Progenitor cell of endocrine pancreas (in vitro differentiated cells): ENCODE measurements at places on chromosomes 3 and 15. TPM values are rescaled to one million over a fixed set of nuclear protein-coding genes. Genes with fewer than 3 reads are reported as not detected.

TUSC7 gene
- not detected in 2 replicates for total RNA-seq

ALG1L2 gene
- total RNA-seq: 3.5 and 3.9 TPM in 2 replicates

MKRN2OS gene
- 1.7 and 2.0 TPM in 2 replicates for total RNA-seq

LRRC2 gene
- not detected in 2 replicates for total RNA-seq

KBTBD12 gene
- 0.29 and 0.40 TPM in 2 replicates for total RNA-seq

KBTBD13 gene
- not detected in 2 replicates for total RNA-seq

TNFAIP8L3 gene
- 0.27 TPM in 1 of 2 replicates, not detected in the other for total RNA-seq

SCN11A gene
- total RNA-seq: 1.5 and 1.6 TPM in 2 replicates

SPINK8 gene
- not detected in 2 replicates for total RNA-seq

CCR8 gene
- not detected in 2 replicates for total RNA-seq

LRRC34 gene
- total RNA-seq: 6.6 and 7.0 TPM in 2 replicates

COLQ gene
- total RNA-seq: 9.2 and 9.9 TPM in 2 replicates

FILIP1L gene
- total RNA-seq: 19.4 and 29.6 TPM in 2 replicates

KCNH8 gene
- 9.8 and 10.0 TPM in 2 replicates for total RNA-seq

JAGN1 gene
- 30.5 and 33.0 TPM in 2 replicates for total RNA-seq

SLC27A2 gene
- total RNA-seq: 10.3 and 10.6 TPM in 2 replicates

ST8SIA2 gene
- 19.0 and 19.7 TPM in 2 replicates for total RNA-seq
